Effector memory CD4-positive, alpha-beta T cell (primary cell): ENCODE measurements at places on chromosomes 13 and 19.

DNA sequence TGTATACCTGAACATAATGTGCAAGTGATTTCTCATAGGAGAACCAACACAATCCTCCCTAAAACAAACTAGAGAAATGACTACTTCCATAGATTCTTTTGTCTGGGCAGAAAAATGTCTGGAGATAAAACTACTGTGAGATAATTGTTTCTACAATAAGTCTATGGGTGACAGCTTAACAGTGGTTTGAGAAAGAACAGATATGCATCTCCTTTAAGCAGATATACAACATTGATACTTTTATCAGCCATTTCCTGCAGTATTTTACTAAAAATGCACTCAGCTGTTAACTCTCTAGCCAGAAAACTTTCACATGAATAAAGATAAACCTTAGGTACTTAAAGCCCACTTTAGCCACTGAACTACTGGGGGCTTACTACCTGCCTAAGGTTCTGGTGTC is 1132.4 kb downstream of the EFNB2 start:
- H3K4me1 ChIP-seq = no peaks in the 10 kb centered on the region
- no peaks in the 10 kb centered on the region for H3K27me3 ChIP-seq
- no peaks in the 10 kb centered on the region for H3K36me3 ChIP-seq
- H3K4me3 ChIP-seq = no peak overlapping the region
- H3K27ac ChIP-seq = no peak overlapping the region
- no peak for DNase-seq

DNA sequence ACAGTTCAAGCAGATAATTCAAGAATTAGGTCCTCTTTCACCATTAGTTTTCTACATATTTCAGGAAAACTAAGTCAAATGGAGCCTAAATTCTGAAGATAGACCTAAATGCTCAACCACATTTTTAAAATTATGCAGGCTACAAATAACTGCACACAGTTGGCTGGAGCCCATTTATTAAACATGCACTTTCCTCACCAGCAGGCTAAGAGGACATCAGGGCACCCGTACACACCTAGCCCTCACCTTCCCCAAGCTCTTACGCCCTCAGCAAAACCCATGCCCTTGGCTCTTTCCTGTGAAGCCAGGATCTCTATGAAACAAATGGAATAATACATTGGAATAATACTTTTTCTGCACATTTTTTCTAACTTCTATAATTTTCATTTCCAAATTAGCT is 18.2 kb downstream of the IRS2 start:
- H3K4me3 ChIP-seq = no peak overlapping the region
- no peak overlapping the region for H3K27ac ChIP-seq
- H3K27me3 ChIP-seq = no peaks in the 10 kb centered on the region
- DNase-seq = no peak
- H3K4me1 ChIP-seq = peaks cover 8% of the 10 kb centered on the region

DNA sequence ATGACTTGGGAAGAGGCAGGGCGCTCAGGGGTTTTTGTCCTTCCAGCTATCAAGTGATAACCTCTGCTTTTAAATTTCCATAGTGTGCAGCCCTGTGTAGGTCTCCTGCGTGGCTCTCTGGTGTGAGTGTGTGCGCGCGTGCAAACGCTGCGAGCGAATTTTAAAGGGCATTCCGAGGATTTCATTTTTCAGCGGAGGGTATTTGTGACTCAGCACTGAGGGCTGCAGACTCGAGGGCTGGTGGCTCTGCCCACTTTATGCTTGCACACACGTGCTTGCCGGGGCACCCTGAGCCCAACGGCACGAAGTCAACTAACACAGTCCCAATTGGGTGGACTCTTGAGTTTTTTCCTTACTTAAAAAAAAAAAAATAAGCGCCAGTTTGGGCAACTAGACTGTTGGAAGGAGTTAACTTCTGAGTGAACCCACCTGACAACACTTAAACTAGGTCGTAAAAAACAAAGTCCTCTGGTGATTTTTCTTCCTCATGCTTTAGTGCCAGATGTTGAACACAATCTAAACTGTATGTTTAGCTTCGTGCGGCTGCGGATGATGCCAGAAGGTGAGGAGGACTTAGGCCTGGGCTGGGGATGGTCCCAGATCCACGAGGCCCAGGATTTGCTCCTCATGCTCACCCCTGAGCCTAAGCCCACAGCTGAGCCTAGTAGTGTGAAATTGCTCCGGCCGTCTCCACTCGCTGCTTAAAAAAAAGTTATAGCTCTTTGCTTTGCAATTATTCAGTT is 2.1 kb downstream of the FGF9 start:
- no peak for DNase-seq
- no peak overlapping the region for H3K27ac ChIP-seq
- H3K4me3 ChIP-seq = peak overlapping the region; percentile 86
- H3K27me3 ChIP-seq = peaks cover 5% of the 10 kb centered on the region

DNA sequence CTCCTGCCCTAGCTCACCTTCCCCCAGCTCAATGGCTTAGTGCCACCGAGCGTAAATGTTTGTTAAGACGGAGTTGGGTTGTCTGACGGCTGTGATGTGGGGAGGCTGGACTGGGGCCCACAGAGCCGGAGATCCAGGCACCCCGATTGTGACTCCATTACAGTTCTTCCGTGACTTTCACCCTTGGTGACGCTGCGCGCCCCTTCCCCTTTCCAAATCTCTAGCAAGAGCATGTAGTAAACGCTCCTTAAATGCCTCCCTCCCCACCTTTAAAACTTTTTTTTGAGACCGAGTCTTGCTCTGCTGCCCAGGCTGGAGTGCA is 829 bp downstream of the REEP6 start:
- no peaks in the 10 kb centered on the region for H3K27me3 ChIP-seq
- no peak for DNase-seq
- H3K4me3 ChIP-seq = no peak overlapping the region

DNA sequence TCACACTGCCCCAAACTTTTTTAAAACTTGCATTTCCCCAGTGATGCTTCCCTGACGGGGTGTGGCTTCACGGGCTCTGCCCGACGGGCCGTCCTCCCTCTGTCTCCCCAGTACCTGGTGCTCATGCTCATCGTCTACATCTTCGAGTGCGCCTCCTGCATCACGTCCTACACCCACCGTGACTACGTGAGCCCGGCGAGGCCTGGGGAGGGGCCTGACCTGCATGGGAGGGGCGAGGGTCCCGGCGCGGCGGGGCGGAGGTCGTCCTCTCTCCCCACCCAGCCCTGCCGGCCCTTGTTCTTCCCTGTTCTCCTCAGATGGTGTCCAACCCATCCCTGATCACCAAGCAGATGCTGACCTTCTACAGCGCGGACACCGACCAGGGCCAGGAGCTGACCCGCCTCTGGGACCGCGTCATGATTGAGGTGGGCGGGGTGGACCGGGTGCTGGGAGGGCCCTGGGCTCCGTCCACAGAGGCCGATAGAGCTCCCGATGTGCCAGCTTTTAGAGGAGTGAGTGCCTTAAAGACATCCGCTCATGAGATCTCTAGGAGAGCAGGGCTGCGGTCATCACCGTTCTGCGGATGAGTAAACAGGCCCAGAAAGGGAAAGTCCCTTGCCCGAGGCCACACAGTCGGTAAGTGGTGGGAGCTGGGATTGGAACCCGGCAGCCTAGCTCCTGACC is 6.9 kb downstream of the UPK1A start:
- no peak overlapping the region for H3K27ac ChIP-seq
- peak overlapping the region; percentile 52 for H3K4me3 ChIP-seq
- no peaks in the 10 kb centered on the region for H3K27me3 ChIP-seq

DNA sequence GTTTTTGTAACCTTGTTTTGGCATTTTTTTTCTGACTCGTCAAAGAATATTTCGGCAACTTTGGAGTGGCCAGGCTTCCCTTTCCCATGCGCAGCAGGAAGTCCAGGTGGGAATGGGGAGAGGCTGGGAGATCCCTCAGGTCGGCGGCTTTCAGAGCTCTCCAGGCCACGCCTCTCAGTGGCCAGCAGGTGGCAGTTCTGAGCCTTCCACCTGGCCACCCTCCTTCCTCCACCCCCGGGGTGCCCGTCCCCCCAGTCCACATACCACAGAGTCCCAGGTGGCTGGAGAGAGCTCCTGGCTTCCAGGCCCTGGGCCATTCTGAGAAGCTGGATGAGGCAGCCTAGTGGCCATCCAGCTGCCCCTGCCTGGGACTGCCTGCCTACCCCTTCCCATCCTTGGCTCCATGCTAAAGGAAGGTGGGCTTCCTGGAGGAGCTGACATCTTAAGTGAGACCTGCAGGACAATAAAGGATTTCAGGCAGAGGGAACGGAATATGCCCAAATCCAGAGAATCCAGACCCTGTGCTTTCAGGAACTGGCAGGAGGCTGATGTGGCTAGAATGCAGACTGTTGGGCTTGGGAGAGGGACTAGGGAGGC is 46.3 kb downstream of the CCNE1 start:
- no peaks in the 10 kb centered on the region for H3K4me1 ChIP-seq
- no peak overlapping the region for H3K27ac ChIP-seq
- H3K27me3 ChIP-seq = no peaks in the 10 kb centered on the region
- no peak overlapping the region for H3K4me3 ChIP-seq

DNA sequence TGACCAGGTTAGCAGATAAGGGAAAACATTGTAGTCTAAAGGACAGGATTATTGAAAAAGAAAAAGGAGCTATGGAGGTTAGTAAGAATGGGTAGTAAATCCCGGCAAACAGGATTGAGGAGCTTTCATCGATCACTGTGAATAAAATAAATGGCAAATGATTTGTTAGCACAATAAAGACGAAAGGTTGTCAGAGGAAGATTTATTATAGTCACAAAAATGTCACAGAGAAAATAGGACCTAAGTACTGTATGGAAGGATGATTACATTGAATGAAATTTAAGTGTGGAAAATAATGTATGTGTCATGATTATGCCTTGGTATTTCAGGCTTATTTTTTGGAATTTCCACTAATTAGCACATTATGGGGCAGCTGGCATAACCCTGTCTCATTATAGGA is 519.2 kb upstream of the SLITRK6 start:
- H3K4me1 ChIP-seq = no peaks in the 10 kb centered on the region
- DNase-seq = no peak
- H3K36me3 ChIP-seq = no peaks in the 10 kb centered on the region
- H3K27ac ChIP-seq = no peak overlapping the region
- H3K4me3 ChIP-seq = no peak overlapping the region
- H3K27me3 ChIP-seq = no peaks in the 10 kb centered on the region

GRCh38 chr19:31962561-31962996 is 382.8 kb upstream of the ZNF507 start:
- no peaks in the 10 kb centered on the region for H3K4me1 ChIP-seq
- no peak for DNase-seq
- H3K36me3 ChIP-seq = no peaks in the 10 kb centered on the region
- H3K27ac ChIP-seq = no peak overlapping the region

DNA sequence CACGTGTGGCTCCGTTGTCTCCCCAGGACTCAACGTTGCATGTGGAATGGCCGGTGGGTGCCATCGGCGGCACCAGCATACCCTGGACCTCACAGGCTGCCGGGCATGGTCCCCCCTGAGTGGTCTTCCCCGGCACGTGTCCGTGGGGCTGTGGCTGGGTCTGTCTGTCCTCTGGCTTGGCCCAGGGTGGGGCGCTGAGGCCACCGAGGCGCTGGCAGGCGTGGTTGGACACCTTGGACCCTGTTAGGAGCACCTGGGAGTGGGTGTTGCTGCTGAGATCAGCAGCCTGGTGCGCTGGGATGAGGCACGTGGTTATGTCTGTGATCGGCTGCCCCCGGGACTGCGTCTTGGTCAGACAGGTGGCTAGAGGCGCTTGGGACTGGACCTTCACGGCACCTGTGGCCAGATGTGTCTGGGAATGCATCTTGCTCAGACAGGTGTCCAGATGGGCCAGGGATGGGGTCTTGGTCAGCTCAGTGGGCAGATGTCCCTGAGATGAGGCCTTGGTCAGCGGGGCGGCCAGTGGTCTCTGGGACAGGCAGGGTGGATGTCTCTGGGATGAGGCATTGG is 9.2 kb downstream of the IQCN start:
- H3K36me3 ChIP-seq = peaks cover 27% of the 10 kb centered on the region
- H3K4me1 ChIP-seq = no peaks in the 10 kb centered on the region
- H3K27me3 ChIP-seq = no peaks in the 10 kb centered on the region
- H3K27ac ChIP-seq = no peak overlapping the region
- no peak for DNase-seq

- DNase-seq = no peak
- H3K36me3 ChIP-seq = no peaks in the 10 kb centered on the region
- H3K27ac ChIP-seq = no peak overlapping the region
- H3K27me3 ChIP-seq = no peaks in the 10 kb centered on the region
These were observed 109.5 kb downstream of the TBC1D4 start for GRCh38 chr13:75372517-75372916.

- H3K36me3 ChIP-seq = no peaks in the 10 kb centered on the region
- no peak for DNase-seq
- no peaks in the 10 kb centered on the region for H3K27me3 ChIP-seq
- H3K4me1 ChIP-seq = no peaks in the 10 kb centered on the region
- no peak overlapping the region for H3K4me3 ChIP-seq
These were observed 542.8 kb downstream of the RFC3 start for GRCh38 chr13:34360702-34361101.

DNA sequence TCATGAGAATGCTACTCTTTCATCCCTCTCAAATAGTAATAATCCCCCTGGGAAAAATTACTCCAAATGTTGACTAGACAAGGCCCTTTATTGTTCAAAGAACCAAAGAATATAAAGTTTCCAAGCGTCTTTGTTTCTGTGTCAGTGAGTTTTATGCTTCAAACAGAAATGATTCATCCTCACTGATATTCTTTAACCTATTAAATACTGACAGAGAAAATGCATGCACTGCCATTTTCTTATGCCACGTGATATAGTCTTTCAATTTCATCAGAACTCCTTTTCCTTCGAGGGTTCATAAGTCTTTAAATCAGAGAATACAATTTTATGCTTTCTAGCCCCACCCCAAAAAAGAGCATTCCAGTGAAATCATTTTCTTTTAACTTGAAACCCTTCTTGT is 211.6 kb downstream of the SHISA2 start:
- no peaks in the 10 kb centered on the region for H3K27me3 ChIP-seq
- H3K4me3 ChIP-seq = no peak overlapping the region
- no peak overlapping the region for H3K27ac ChIP-seq
- DNase-seq = no peak
- H3K36me3 ChIP-seq = no peaks in the 10 kb centered on the region

DNA sequence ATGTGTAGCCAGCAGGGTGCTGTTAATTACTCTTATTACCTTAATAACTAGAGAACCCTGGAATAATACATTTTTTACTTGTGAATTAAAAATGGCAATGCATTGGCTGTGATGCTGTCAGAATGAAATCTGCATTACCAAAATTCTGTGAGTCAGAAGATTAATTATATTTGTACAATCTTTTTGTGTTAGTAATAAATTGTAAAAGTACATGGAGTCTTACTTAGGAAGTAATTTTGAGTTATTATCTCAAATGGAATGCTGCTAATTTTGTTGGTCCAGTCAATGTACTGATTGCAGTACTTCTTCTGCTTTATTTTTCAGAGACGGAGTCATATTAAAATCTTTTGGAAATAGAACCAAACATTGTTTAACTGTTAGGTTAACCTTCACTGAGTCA is 152.0 kb upstream of the SLC10A2 start:
- H3K27me3 ChIP-seq = no peaks in the 10 kb centered on the region
- H3K4me1 ChIP-seq = no peaks in the 10 kb centered on the region
- DNase-seq = no peak
- no peaks in the 10 kb centered on the region for H3K36me3 ChIP-seq

- H3K36me3 ChIP-seq = no peaks in the 10 kb centered on the region
- no peak overlapping the region for H3K4me3 ChIP-seq
- no peak for DNase-seq
- H3K27me3 ChIP-seq = no peaks in the 10 kb centered on the region
- H3K27ac ChIP-seq = no peak overlapping the region
These were observed 260.0 kb downstream of the MYO16 start for GRCh38 chr13:108889324-108889984.
